Skeletal muscle tissue (tissue), 5 donors: ENCODE measurements at places on chromosomes 6 and 20. TPM values are rescaled to one million over a fixed set of nuclear protein-coding genes. Genes with fewer than 3 reads are reported as not detected.

SMOC2 gene
- total RNA-seq: 26.6 TPM

RGS19 gene
- total RNA-seq: 5.2 TPM

RAET1G gene
- total RNA-seq: not detected

CAPN11 gene
- total RNA-seq: 0.52 TPM

ISM1 gene
- 1.0 TPM for total RNA-seq

HBS1L gene
- total RNA-seq: 39.1 TPM

RAB5IF gene
- total RNA-seq: 47.5 TPM

MAK gene
- total RNA-seq: not detected

SCUBE3 gene
- total RNA-seq: 0.52 TPM

CYP21A2 gene
- not detected for total RNA-seq

MOG gene
- not detected for total RNA-seq

TJAP1 gene
- total RNA-seq: 7.8 TPM

AIG1 gene
- 31.3 TPM for total RNA-seq

ANKEF1 gene
- 1.0 TPM for total RNA-seq

POU5F1 gene
- total RNA-seq: not detected

PDE7B gene
- total RNA-seq: 13.6 TPM

EDN3 gene
- total RNA-seq: 8.4 TPM

SRC gene
- total RNA-seq: 7.8 TPM

SIGLEC1 gene
- 2.1 TPM for total RNA-seq

PAK5 gene
- under 0.01 TPM for total RNA-seq

PNRC1 gene
- total RNA-seq: 132 TPM

ARMH2 gene
- not detected for total RNA-seq

NUDT3 gene
- total RNA-seq: 28.7 TPM

EMILIN3 gene
- total RNA-seq: 23.5 TPM

ME1 gene
- total RNA-seq: 2.6 TPM

SLC35D3 gene
- total RNA-seq: not detected

ALDH5A1 gene
- total RNA-seq: 5.2 TPM

BCLAF1 gene
- total RNA-seq: 87.2 TPM

SLC22A1 gene
- total RNA-seq: 1.0 TPM

HTR1E gene
- not detected for total RNA-seq

IL17A gene
- total RNA-seq: not detected

WFDC10B gene
- total RNA-seq: not detected

WDR27 gene
- 24.5 TPM for total RNA-seq

GPR63 gene
- 3.1 TPM for total RNA-seq

B4GALT5 gene
- total RNA-seq: 14.6 TPM

TCP1 gene
- 203 TPM for total RNA-seq

TCP11 gene
- total RNA-seq: not detected

C20orf96 gene
- total RNA-seq: 1.0 TPM

CRIP3 gene
- 2.1 TPM for total RNA-seq

MAS1 gene
- total RNA-seq: under 0.01 TPM

LAMA5 gene
- total RNA-seq: 14.1 TPM

NFKBIE gene
- 6.3 TPM for total RNA-seq

F13A1 gene
- total RNA-seq: 160 TPM

OR2H2 gene
- not detected for total RNA-seq

POM121L2 gene
- not detected for total RNA-seq

MEP1A gene
- total RNA-seq: not detected

PRPF6 gene
- total RNA-seq: 55.8 TPM

SGK2 gene
- total RNA-seq: 1.0 TPM

TFEB gene
- 7.8 TPM for total RNA-seq

EDN1 gene
- 6.8 TPM for total RNA-seq

RFX6 gene
- not detected for total RNA-seq
